ENCODE measurements at places on chromosomes 13 and 19.

- H3K36me3 ChIP-seq, result no peaks in the 10 kb centered on the region
- H3K27me3 ChIP-seq, result no peaks in the 10 kb centered on the region
- peaks cover 14% of the 10 kb centered on the region for H3K4me1 ChIP-seq
Observed at GRCh38 chr13:29810145-29810742, 40.2 kb downstream of the UBL3 start.

GRCh38 chr13:25784119-25784518 is 267.7 kb downstream of the SHISA2 start:
- H3K4me3 ChIP-seq, result no peak overlapping the region
- DNase-seq, result no peak
- no peaks in the 10 kb centered on the region for H3K36me3 ChIP-seq
- no peaks in the 10 kb centered on the region for H3K4me1 ChIP-seq
- no peaks in the 10 kb centered on the region for H3K27me3 ChIP-seq

DNA sequence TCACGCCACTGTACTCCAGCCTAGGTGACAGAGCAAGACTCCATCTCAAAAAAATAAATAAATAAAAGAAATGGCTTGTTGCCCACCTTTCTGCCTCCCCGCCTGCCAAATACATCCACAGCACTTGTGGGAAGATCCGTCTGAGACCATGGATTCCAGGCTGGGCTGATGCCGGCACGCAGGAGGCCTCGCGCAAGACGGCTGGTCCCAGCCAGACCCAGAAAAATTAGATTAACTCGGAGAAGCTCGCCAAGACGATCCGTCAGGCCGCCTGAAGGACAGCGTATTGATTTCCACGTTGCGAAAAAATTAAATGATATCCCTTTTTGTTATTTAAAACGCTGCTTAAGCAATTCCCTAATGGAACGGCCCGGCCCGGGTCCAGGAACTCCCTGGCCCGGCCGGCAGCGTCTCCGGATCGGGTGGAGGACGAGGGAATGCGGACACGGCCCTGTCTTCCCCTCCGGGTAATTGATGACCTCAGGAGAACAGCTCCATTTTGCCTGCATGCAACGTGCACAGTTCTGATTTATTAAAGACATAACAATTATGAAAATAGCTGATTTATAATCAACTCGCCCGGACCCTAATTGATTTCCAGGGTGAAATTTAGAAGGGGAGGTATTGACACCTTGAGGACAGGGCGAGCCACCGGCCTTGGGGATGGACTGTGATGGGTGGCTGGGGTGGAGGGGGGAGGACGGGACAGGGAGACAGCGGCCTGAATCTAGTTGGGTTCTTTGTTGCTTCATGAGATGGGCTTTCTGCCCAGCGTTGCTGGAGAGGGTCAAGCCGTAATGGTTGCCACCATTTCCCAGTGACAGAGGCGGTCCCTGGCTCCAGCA is 52.1 kb downstream of the ZNRF4 start:
- H3K4me3 ChIP-seq, result no peak overlapping the region
- no peak for DNase-seq
- no peaks in the 10 kb centered on the region for H3K36me3 ChIP-seq
- no peaks in the 10 kb centered on the region for H3K27me3 ChIP-seq
- H3K27ac ChIP-seq, result no peak overlapping the region

- no peaks in the 10 kb centered on the region for H3K27me3 ChIP-seq
- no peak overlapping the region for H3K4me3 ChIP-seq
Observed at GRCh38 chr13:109010912-109011311, 381.5 kb downstream of the MYO16 start.

DNA sequence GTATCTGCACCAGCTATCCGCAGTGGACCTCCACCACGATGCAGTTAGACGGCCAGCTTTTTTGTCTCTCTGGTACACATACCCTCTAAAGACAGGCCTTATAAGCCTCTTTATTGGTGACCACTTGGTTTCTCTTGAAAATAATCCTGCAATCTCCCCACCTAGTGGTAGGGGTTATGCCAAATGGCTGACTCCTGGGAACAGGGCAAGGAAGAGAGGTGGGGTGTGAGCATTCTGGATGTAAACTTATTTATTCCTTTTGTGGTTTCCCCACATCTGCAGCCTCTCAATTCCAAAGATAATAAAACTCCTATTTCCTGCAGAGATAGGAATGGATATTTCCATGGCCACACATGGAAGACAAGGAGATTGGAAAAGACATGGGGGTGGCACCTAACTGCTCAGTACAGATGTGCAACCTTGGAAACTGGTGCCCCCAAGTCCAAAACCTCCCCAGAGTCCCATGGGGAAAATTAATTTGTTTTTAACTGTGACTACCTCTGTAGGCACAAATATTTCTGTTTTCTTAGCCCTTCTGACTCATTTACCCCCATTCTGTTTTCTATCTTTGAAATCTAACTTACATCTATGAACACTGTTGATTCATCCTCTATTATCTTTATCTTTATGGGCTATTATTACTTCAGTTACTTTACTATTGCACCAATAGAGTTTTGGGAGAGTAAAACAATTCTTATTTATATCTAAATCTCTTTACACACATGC is 112.7 kb upstream of the TSHZ3 start:
- no peaks in the 10 kb centered on the region for H3K27me3 ChIP-seq
- H3K4me1 ChIP-seq, result no peaks in the 10 kb centered on the region
- H3K27ac ChIP-seq, result no peak overlapping the region
- no peak for DNase-seq

DNA sequence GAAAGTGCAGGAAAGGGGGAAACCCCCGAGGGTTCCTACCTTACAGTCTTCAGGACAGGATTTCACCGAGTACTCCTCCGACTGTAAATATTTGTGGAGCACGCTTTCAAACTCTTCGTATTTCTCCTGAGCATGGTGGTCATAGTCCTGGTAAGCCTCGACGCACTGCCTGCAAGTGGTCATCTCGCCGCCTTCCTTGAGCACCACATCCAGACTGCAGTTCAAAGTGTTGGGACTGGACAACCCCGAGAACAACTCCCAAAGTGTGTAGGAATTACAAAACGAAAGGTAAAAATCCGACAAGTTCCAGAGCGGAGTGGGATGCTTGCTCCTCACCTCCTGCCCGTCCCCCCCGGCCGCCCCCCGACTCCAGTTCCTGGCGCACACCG is 349.7 kb downstream of the LIG4 start:
- no peak overlapping the region for H3K27ac ChIP-seq
- H3K27me3 ChIP-seq, result no peaks in the 10 kb centered on the region
- no peaks in the 10 kb centered on the region for H3K4me1 ChIP-seq
- H3K4me3 ChIP-seq, result peak overlapping the region; percentile 56
- no peak for DNase-seq

- no peaks in the 10 kb centered on the region for H3K4me1 ChIP-seq
- no peak for DNase-seq
- H3K4me3 ChIP-seq, result no peak overlapping the region
Observed at GRCh38 chr19:51439021-51439465, 19.2 kb downstream of the SIGLEC8 start.

- H3K27me3 ChIP-seq, result no peaks in the 10 kb centered on the region
- H3K36me3 ChIP-seq, result peaks cover 14% of the 10 kb centered on the region
- DNase-seq, result no peak
- peak overlapping the region; percentile 91 for H3K27ac ChIP-seq
Observed at GRCh38 chr19:37333457-37333856, 37.4 kb upstream of the ZNF527 start.

- peaks cover 18% of the 10 kb centered on the region for H3K4me1 ChIP-seq
- H3K4me3 ChIP-seq, result no peak overlapping the region
- H3K27ac ChIP-seq, result no peak overlapping the region
Observed at GRCh38 chr19:55449469-55449868, 6.4 kb upstream of the SHISA7 start.

GRCh38 chr13:113495494-113496210 is 5.1 kb upstream of the DCUN1D2 start:
- peaks cover 47% of the 10 kb centered on the region for H3K36me3 ChIP-seq
- H3K4me1 ChIP-seq, result peaks cover 54% of the 10 kb centered on the region
- H3K27me3 ChIP-seq, result no peaks in the 10 kb centered on the region
- peak overlapping the region; percentile 92 for H3K27ac ChIP-seq

DNA sequence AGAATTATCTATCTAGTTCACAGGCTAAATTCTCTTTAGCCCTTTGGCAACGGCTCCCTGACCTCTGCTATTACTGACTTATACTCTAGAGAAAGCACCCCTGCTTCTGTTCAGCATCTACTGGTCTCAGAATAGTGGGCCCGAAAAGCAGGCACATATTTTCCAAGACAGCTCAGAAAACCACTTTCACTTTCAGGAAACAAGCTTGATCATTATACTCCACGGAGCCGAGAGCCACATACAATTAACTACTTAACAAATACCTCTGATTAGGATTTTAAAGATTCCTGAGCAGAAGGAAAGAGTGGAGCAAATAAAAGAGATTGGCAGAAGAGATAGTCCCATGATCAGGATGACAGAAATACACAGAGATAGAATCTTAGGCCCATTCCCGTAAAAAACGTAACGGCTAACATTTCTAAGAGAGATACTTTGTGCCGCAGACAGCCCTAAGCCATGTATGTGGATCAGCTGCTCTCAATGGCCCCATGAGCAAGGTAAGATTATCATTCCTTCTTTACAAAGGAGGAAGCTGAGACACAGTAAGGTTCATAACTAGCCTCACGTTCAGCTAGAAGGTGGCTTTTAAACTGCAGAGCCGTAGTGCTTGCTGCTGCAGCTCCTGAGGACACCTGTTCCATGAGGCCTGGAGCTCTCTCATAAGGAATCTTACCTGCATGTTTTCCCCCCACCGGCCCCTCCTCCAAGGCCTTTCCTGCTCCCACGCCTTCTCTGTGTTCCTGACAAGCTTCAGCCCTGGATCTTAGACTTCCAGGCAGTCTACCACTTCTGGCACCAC is 227.2 kb downstream of the FOXO1 start:
- peak overlapping the region; percentile 74 for H3K27ac ChIP-seq
- peaks cover 45% of the 10 kb centered on the region for H3K4me1 ChIP-seq
- H3K27me3 ChIP-seq, result no peaks in the 10 kb centered on the region
- H3K4me3 ChIP-seq, result peak overlapping the region; percentile 29

DNA sequence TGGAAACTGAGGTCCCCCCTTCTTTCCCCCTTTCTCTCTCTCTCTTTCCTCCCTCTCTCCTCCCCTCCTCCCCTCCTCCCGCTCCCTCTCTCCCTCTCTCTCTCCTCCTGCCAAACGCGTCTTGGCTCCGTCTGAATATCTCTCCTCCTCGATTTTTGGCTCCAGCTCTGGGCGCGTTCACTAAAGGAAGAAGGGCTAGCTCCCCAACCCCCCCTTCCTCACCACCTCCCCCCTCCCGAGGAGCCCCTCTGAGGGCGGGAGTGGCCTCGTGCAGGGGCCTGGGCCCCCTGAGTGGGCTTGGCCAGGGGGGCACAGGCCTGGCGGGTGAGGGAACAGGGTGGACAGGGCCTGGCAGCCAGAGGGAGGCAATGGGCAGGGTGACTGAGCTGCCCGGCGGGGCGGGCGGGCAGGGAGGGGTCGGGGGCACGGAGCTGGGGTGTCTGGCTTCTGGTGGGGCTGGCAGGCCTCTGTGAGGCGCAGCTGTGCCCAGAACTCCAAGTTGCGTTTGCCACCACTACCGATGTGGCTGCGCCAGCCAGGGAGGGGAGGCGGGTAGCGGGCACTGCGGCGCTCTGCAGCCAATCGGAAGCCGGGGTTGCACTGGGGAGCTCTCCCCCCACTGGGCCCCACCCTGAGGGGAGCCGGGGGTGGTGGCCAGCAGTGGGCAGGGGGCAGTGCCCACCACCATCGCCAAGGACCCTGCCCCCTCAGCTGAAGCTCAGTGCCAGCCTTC is 7.1 kb downstream of the NFIX start:
- H3K27ac ChIP-seq, result peak overlapping the region; percentile 99
- peak; percentile 95 for DNase-seq
- peak overlapping the region; percentile 56 for H3K4me3 ChIP-seq
- H3K27me3 ChIP-seq, result no peaks in the 10 kb centered on the region

GRCh38 chr13:46561286-46561685 is 8.3 kb downstream of the LRCH1 start:
- H3K4me1 ChIP-seq, result peaks cover 43% of the 10 kb centered on the region
- no peaks in the 10 kb centered on the region for H3K27me3 ChIP-seq
- no peak for DNase-seq
- no peaks in the 10 kb centered on the region for H3K36me3 ChIP-seq

- DNase-seq, result no peak
- H3K27ac ChIP-seq, result peak overlapping the region; percentile 85
- H3K4me3 ChIP-seq, result peak overlapping the region; percentile 85
- H3K36me3 ChIP-seq, result peaks cover 4% of the 10 kb centered on the region
- no peaks in the 10 kb centered on the region for H3K27me3 ChIP-seq
- peaks cover 21% of the 10 kb centered on the region for H3K4me1 ChIP-seq
Observed at GRCh38 chr19:19064811-19065745, 1.3 kb downstream of the SLC25A42 start.

GRCh38 chr19:45876161-45876410 is 9.9 kb downstream of the IRF2BP1 start:
- H3K27ac ChIP-seq, result no peak overlapping the region
- H3K27me3 ChIP-seq, result no peaks in the 10 kb centered on the region
- H3K36me3 ChIP-seq, result no peaks in the 10 kb centered on the region
- H3K4me1 ChIP-seq, result peaks cover 23% of the 10 kb centered on the region
- no peak for DNase-seq

- no peak overlapping the region for H3K27ac ChIP-seq
- H3K4me3 ChIP-seq, result peak overlapping the region; percentile 8
- peaks cover 22% of the 10 kb centered on the region for H3K36me3 ChIP-seq
- no peaks in the 10 kb centered on the region for H3K4me1 ChIP-seq
Observed at GRCh38 chr19:19105365-19106055, 32.8 kb downstream of the TMEM161A start.

DNA sequence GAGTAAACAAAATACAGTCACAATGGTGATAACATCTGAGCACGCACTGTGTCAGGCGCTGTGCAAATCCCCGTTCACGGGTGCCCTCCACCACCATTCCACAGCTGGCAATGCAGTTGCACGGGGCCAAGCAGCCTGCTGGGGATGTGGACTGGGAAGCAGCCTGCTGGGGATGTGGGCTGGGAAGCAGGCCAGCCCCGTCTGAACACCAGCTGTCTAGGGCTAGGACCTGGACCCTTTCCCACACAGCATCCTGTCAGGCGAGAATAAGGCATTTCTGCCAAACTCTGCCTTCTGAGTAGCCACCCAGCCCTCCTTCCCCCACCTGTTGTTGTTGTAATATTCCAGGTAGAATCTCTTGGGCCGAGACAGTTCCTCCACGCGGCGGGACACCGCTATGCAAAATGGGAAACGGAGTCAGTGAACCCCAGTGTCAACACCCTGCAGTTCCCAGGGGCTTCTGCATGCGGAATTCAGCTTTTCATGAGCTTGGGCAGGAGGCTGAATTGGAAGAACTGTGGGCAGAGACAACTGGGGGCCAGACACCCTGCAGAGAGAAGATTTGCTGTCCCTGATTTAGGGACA is 27.8 kb upstream of the MIER2 start:
- H3K4me3 ChIP-seq, result no peak overlapping the region
- H3K4me1 ChIP-seq, result no peaks in the 10 kb centered on the region
- H3K27me3 ChIP-seq, result peaks cover 53% of the 10 kb centered on the region
- no peak for DNase-seq

DNA sequence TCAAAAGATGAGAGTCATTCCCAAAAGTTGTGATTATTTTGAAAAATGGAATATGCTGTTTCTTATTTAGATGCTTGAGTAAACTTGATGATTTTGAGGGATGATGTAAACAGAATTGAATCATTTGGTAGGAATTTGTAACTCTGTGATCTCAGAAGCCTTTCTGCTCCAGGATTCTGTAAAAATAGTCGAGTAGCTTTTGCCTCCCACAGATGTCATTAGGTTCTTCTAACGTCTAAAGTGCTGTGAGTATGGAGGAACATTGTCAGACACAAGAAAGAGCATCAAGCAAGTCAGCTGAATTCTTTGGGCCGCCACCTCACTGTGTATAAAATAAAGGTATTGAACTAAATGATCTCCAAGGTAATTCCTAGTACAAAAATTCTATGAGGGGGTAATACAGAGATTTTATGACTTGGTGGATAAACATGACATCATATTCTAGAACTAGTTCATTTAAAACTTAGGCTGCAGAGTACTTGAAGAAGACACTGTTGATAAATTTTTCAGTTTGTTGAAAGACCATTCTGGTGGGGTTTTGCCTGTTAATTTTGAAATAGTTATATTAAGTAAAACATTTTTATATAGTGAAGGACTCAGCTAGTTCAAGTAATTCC is 1.4 kb upstream of the GPR183 start:
- peaks cover 13% of the 10 kb centered on the region for H3K4me1 ChIP-seq
- H3K27me3 ChIP-seq, result no peaks in the 10 kb centered on the region
- no peaks in the 10 kb centered on the region for H3K36me3 ChIP-seq
- peak overlapping the region; percentile 76 for H3K27ac ChIP-seq
- DNase-seq, result no peak
